Stimulated activated CD8-positive, alpha-beta memory T cell treated with anti-CD3 and anti-CD28 coated beads, Interleukin-7, amount 100 ng/mL, for 24 hours (primary cell): ENCODE measurements at places on chromosomes 11 and 22.
A peak's percentile ranks its signal among the peaks of the same experiment; 100 is the strongest.

DNA sequence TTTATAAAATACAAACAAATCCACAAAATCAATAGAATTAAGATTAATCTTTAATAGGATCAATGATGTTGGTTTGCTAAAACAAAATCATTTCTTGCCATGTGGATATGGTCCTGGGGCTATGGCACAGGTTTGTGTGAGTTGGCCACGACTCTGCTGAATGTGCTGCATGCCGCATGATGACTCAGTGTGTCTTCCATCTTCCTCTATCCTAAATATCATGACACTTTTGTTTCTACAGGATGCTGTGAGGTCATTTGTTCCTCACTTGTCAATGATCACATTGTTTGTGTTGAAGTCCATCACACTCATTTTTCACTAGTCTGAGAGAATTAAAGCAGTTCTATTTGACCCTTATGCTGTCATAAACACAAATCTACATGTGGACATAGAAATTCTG, 167.2 kb upstream of the ZBED5 start:
- no peak for DNase-seq

GRCh38 chr11:118998388-118998717, 415 bp downstream of the CENATAC start:
- no peak for DNase-seq

DNA sequence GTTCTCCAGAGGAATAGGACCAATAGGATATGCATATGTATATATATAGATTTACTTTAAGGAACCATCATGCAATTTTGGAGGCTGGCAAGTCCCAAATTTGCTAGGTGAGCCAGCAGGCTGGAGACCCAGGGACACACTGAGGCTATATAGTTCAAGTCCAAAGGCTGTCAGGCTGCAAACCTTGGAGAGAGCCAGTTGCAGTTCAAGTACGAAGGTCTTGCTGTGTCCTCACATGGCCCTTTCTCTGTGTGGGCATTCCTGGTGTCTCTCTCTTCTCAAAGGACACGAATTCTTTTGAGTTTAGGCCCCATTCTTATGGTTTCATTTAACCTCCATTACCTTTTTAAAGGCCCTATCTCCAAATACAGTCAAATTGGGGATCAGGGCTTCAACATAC, 134.4 kb upstream of the SORL1-AS1 start:
- no peak for DNase-seq

DNA sequence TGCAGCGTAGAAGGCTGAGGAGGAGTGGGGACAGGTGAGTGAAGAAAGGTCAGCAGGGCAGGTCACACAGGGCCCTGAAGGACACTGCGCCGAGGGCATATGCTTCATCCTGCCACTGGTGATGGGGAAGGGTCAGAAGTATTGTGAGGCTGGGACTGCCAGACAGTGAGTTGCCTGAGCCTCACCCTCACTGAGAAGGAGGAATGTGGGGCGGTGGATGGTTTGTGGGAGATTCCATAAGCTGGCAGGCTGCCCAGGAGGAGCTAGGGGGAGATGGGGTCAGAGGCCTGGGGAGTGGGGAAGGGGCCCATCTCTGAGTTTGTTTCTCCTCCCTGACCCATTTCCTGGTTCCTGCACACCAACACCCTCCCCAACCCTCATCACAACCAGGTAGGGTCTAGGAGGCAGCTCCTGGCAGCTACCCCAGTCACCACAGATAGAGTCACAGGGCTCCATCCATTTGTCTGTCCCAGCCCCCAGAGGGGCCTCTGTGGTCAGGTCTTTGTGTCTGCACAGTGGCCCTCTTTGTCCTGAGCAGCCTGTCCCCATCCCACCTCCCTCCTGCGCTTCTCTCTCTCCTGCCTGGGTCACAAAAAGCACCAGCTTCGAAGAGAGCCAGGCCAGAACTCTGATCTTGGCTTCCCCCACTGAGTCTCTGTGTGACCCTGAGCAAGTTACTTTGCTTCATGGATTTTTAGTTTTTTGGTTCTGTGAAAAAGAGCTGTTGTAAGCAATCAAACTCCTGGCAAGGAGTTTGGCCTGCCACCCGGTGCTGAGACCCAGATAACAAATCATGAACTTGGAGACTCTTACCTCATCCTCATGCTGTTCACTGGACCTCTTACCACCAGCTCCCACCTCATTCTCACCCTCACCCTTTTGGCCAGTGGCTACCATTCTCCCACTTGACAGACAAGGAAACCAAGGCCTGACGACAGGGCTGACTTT, 4.6 kb upstream of the P2RY2 start:
- no peak for DNase-seq

- DNase-seq: no peak
Observed at GRCh38 chr22:49503896-49504521, 323.7 kb downstream of the BRD1 start.

DNA sequence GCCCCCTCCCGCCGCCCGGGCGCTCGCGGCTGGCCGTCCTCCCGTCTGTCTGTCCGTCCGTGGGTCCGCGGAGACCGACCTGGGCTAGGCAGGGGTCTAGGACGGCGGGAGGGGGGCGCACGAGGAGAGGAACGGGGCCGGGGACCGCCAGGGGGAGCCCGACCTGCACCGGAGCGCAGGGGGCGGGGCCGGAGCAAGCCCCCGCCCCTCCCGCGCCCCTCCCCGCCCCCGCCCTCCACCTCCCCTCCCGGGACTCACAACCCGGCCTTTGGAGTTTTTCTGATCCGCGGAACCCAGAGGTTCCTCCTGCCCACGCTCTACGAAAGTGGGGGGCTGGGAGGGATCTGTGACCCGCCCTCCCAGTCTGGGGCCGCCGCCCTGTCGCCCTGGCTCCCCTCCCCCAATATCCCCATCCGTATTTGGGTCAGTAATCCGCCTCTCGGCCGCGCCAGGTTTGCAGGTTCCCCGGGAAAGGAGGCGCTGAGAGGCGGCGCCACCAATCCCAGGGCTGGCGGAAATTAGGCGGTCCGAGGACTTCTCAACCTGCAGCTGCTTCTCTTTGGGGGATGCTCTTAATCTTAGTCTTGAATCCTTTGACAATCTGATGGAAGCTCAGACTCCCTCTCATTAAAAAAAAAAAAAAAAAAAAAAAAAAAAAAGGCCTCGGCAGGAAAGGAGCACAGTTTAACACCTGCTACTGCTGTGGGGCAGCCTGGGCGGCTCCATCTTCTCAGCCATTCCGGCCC, 925 bp upstream of the KCNJ11 start:
- DNase-seq: peak; percentile 61

GRCh38 chr11:74465291-74465708, 2.0 kb downstream of the KCNE3 start:
- DNase-seq: no peak

DNA sequence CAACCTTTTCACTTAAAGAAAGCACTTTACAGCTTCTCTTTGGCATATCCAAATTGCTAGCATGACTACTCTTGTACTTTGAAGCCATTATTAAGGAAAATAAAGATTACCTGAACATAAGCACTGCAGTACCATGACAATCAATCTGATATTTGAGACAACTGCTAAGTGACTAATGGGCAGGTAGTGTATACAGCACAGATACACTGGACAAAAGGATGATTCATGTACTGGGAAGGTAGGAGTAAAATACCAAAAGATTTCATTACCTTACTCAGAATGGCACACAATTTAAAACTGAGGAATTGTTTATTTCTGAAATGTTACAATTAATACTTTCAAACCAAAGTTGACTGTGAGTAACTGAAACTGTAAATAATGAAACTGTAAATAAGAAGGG, 1054.3 kb upstream of the TENM4 start:
- DNase-seq: no peak

DNA sequence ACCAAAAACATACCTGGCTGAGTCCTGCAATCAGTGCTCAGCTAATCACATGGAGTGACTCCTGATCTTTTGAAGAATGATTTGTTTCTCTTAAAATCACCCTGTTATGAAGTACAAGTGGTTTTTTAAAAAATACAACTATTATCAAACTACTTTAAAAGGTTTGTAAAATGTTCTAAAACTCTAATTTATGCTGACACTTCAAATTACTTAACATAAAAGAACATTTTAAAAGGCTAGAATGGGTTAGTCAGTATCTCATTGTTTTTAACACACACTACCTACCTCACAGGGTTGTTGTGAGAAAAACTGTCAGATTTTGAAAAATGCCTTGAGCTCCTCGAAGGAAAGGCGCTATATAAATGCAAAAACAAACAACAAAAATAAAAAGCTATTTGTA, 33.2 kb downstream of the KMT5B start:
- DNase-seq: no peak

GRCh38 chr11:131095511-131096185, 179.4 kb upstream of the SNX19 start:
- DNase-seq: no peak

DNA sequence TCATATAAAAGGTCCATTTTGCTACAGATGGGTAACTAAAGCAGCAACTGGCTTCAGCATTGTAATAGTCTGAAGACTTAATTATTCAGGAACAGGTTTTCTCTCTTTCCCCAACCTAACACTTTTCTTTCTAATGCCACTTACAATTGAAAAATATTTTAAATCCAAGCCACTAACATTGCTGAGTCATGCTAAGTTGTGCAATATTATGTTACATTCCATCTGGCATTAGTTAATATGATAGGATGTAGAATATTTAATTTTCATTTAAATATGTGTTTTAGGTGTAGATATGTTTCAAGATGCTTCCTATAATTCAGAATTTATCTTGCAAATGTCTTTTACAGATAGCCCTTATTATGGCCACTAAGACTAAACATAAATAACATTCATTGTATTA, 98.6 kb downstream of the KIF18A start:
- no peak for DNase-seq

DNA sequence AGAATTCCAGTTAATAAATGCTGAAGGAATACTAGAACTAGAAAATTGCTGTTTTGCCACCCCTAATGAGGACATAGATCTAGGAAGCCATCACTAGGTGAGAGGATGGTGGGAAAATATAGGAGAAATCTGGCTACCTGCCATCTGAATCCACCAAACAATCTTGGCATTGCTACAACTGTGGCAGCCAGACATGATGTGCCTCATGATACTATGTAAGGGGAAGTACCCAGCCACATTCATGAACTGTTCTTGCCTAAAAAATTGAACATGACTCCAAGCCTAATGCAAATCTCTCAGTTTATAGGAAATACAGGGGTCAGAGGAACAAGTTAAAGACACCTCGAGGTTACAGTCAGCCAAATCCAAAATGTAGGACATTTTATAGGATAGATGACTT, 72.8 kb downstream of the SFI1 start:
- no peak for DNase-seq

GRCh38 chr11:64522036-64522435, 69.0 kb upstream of the SLC22A12 start:
- DNase-seq: no peak

DNA sequence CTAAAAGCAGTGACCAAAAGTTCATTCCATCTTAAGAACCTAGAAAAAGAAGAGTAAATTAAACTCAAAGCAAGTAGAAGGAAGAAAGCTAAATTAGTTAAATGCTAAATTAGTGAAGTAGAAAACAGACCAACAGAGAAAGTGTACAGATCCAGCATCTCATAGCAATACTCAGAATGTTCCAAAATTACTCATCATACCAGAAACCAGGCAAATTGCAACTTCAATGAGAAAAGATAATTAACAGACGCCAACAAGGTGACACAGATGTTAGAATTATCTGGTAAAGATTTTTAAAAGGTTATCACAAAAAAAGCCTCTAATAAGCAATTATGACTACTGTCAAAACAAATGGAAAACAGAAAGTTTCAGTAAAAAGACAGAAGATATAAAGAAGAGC, 96.8 kb downstream of the ALX4 start:
- no peak for DNase-seq

GRCh38 chr22:46092670-46093410, 57.5 kb upstream of the PPARA start:
- no peak for DNase-seq

DNA sequence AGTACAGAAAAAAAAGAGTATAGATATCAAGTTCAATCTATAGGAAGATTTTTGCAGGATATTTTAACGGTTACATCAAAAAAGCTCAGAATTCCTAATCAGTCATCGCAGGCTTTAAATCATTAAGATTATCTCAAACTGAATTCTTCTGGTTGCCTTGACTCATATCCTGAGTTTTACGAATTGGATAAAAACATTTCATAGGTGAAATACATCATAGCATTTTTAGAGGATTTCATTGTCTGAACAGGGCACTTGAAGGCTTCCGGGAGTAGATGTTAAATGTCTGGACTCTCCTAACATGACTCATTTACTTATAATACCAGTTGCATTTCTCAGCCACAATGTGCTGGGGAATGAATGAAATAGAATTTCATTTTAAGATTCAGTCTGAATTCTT, 2216.6 kb upstream of the RAG2 start:
- no peak for DNase-seq

- no peak for DNase-seq
Observed at GRCh38 chr22:36052505-36052941, 23.9 kb upstream of the RBFOX2 start.

GRCh38 chr11:4983841-4984240, 10.8 kb upstream of the OR51L1 start:
- DNase-seq: no peak

GRCh38 chr22:41538583-41538982, 5.7 kb downstream of the POLR3H start:
- DNase-seq: no peak

DNA sequence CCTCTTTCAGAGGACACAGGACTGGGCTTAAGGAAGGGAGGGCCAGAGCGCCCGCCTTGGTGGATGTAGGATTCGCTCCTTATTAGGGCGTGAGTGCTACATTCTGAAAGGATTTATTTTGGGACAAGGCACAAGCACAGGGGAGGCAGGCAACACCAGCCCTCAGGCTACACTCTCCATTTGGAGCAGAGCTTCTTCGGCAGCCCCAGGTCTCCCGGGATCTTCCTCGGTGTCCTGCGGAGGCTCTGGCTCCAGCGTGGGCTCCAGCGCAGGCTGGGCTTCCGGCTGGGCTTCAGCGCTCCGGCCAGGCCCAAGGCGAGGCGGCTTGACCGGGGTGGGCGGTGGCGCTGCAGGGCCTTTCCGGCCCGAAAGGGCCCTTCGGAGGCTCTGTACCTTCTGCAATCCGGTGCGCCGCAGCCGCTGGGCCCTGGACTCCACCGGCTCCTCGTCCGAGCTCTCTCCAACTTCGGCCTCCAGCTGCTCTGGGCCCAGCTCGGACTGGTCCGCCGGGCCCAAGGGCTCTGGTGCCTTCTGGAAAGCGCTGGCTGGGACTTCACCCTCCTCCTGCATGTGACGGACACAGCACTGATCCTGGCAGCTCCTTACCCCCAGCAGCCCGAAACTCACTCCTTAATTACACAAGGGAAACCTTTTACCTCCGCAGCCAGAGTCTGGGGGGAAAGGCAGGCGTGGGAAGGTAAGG, 1.1 kb downstream of the CAVIN3 start:
- DNase-seq: no peak

GRCh38 chr11:132632641-132633124, 899.6 kb downstream of the OPCML start:
- no peak for DNase-seq

DNA sequence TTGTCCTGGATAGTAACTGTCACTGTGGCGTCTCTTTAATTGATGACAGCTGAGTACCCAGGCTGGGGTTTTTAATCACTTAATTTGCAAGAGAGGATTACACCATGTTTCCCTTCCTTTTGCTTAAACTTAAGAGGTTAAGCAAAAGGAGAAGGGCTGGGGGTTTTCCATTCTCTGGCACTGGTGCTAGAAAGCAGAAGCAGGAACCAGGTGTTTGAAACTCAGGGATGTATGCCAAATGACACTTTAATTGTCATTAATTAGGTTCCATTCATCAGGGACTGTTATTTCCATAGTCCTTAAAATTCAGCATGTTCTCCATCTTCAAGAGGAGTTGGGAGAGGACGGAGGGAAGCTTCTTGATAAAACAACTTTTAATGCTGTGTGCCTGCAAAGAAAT, 746.2 kb downstream of the NELL1 start:
- no peak for DNase-seq

GRCh38 chr22:43953988-43954785, 1.1 kb upstream of the SAMM50 start:
- no peak for DNase-seq
